H1 (cell line): ENCODE measurements at places on chromosomes 1 and 21.

GRCh38 chr1:165452336-165453130 lies 7.6 kb upstream of the RXRG start:
- no peak for DNase-seq

DNA sequence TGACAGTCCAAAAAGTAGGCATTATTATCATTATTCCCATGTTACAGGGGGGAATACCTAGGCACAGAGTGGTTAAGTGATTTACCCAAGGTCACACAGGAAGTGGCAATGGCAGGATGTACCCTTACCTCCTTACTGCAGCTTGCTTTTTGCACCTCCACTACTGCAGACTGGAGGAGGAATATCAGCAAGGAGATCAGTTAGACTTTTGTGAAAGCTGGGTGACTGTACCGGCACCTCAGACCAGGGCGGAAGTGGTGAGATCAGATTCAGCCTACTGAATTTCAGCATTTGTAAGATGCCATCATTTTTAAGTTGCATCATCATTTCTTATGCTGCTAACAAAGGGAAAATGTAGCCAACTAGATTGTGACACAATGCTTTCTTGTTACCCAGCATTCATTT lies 4.5 kb downstream of the ADARB1 start:
- DNase-seq = no peak

GRCh38 chr1:225739542-225740107 lies 38.0 kb upstream of the SRP9 start:
- no peak for DNase-seq

- DNase-seq = no peak
Observed at GRCh38 chr1:196355206-196355786, 252.9 kb downstream of the KCNT2 start.

DNA sequence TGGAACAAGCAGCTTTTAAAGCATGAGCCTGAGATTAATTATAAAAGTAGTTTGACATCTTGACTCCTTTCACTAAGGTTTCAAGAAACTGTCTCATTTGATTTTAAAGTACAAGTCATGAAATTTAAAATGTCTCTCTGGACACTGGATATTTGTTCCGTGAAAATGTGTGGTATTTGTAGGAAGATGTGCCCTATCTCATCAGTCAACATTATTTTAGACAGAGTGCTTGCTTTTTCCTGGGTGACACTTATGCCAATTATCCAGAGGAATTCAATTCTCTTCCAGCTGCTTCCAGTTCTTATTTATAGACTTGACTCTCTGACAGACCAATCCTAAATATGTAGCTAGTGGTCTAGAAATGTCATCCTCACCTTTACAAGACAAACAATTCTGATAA lies 300.4 kb downstream of the PLA2G4A start:
- DNase-seq = no peak

DNA sequence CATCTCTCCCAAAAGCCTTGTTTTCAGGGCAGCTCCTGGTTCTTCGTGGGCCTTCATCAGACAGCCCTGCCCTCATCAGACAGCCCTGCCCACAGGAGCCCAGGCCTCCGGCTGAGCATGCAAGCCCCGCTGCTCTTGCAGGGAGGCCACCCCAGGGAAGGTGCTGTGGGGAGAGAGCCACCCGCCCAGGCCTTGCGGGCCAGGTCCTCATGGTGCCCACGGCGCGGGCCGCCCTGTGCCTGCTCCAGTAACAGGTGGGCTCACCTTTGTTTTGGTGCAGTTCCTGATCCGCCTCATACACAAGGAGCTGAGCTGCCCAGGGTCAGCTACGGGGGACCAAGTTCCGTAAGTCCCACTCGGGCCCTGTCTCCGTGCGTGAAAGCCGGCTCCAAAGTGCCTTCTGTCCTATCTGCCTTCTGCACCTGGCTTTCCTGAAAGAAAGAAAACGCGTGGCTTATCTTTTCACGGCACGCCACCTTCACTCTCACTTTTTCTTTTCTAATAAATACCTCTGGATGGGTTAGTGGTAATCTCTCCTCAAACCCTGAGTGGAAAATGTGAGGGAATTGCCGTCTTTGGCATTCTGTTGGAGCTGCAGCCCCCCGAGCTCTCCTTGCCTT lies 65.9 kb downstream of the SLC37A1 start:
- no peak for DNase-seq

GRCh38 chr1:17867470-17867869 lies 112.3 kb downstream of the ACTL8 start:
- DNase-seq = no peak

- DNase-seq = no peak
Observed at GRCh38 chr1:198845851-198846250, 207.0 kb downstream of the PTPRC start.

DNA sequence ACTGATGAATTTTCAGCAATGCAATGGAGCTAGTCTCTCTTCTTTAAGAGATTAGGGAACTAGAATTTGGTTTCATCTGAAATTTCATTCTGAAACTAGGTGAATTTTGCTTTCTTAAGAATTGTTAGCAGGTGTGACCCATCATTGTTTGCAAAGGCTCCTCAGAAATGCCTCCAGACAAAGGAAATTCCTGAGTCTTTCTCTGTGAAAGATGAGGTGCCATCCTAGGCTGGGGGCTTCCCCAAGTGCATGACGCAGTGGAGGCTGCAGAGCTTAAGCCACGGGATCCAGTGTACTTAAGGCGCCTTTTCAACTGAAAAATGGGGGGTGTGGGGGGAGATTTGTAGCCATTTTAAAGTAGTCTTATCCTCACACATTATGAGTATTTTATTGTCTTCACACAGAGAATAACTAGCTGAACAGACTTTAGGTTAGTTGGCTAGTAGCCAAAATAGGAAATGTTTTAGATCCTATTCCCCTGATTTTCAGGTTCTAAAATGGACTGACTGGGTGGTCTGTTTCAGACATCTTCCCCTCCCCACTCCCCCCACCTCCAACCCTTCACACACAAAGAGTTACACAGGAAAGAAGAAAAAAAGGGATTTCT lies 202.0 kb downstream of the NFIA start:
- DNase-seq = peak; percentile 51

DNA sequence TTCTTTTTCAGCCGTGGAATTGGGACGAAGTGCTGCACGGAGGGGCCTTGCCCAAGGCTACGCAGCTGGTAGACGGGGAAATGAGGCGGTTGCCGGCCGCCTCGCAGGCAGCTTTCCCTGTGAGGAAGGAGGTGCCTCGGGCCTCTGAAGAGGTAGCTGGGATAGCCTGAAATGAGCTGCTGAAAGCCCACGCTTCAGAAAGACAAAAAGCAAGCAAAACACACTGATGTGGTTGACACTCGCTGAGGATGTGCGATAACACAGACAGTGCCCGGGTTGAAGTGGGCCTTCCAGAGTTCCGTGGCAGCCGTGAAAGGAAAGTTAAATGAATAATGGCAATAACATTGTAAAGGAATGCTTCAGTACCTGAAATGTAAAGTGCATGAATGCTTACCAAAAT lies 47.2 kb downstream of the S1PR1 start:
- DNase-seq = no peak

DNA sequence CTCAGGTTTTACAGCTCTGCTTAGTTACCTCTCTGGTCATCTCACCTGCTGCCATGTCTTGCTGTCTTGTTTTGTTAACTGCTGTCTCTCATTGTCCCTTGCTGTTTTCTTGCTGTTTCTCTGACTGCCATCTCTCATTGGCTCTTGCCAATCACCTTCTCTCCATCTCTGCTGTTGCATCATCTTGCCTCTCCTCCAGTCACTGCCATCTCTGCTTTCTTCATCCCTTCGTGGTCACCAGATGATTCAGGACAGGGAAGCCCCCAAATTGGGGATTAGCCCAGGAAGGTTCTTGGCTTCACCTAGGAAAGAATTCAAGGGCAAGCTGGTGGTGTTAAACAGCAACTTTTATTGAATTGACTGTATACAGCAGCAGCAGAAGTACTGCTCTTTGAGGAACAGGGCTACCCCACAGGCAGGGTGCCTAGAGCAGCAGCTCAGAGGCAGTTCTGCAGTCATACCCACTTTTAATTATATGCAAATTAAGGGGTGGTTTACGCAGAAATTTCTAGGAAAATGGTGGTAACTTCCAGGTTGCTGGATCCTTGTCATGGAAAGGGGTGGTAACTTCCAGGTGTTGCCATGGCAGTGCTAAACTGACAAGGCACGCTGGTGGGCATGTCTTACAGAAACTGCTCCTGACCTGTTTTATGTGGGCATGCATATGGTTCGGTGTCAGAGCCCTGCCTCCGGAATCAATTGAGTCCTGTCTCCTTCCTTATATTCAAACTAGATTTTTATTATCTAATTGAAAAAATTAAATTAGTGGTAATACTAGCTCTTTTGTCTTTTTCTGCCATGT lies 33.4 kb downstream of the SUCO start:
- DNase-seq = no peak

DNA sequence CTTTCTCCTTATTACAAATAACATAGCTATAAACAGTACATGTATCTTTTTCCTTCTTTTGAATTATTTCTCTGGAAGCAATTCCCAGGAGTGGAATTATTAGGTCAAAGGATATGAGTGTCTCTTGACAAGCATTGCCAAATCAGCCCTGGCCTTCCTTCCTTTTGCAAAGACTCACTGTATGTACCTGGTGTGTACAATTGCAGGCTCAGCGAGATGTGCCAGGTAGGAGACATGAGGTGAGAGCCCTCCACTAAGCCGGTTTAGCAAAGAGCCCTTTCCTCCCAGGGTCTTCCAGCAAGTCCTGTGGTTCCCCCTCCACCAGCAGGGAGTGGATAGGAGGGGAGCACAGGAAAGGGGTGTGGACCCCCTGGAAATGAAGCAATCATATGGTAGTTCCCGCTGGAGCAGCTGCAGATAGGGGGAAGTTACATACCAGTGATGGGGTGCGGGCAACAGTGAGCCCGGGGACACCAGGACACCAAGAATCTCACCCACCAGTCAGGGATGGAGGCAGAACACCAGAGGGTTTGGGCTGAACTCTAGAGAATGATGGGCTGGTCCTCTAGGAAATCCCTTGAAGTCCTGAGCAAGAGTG lies 18.3 kb downstream of the RCSD1 start:
- no peak for DNase-seq

DNA sequence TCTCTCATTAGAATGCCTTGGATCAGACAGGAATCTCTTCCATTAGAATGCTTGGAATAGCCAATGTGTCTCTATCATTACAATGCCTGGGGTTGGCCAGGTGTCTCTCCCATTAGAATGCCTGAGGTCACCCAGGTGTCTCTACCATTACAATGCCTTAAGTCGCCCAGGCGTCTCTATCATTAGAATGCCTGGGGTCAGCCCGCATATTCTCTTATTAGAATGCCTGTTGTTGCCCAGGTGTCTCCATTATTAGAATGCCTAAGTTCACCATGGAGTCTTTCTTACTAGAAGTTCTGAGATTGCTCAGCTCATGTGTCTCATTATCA lies 60.2 kb downstream of the RNF187 start:
- no peak for DNase-seq

- no peak for DNase-seq
Observed at GRCh38 chr1:88549536-88549935, 134.5 kb upstream of the PKN2 start.

GRCh38 chr21:38570596-38570995 lies 72.3 kb upstream of the ERG start:
- DNase-seq = no peak

- DNase-seq = no peak
Observed at GRCh38 chr21:18617291-18617690, 213.7 kb upstream of the TMPRSS15 start.

GRCh38 chr1:29497395-29498125 lies 261.2 kb downstream of the PTPRU start:
- DNase-seq = no peak

- no peak for DNase-seq
Observed at GRCh38 chr1:42990757-42991346, 32.2 kb upstream of the SLC2A1 start.

DNA sequence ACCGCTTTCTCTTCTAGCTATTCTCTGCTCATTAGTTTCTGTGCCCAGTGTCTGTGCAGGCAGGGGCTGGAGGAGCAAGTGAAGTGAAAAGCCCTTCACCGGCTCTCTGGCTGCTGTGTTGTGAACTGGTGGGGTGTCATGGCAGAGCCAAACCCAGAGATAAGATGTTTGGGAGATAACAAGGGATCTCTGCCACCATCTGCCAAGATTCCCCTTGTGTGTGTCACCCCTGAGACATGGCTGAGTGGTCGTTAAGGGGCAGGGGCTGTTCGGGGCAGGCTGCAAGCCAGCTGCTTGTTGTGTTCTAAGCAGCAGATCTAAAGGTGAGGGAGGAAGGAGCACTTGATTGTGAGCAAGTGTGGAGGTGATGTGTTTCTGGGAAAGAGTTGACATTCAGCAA lies 24.5 kb downstream of the CNIH3 start:
- no peak for DNase-seq

GRCh38 chr21:15436031-15436430 lies 293.8 kb upstream of the USP25 start:
- no peak for DNase-seq

GRCh38 chr1:172236958-172237357 lies 183.5 kb upstream of the C1orf105 start:
- DNase-seq = no peak

DNA sequence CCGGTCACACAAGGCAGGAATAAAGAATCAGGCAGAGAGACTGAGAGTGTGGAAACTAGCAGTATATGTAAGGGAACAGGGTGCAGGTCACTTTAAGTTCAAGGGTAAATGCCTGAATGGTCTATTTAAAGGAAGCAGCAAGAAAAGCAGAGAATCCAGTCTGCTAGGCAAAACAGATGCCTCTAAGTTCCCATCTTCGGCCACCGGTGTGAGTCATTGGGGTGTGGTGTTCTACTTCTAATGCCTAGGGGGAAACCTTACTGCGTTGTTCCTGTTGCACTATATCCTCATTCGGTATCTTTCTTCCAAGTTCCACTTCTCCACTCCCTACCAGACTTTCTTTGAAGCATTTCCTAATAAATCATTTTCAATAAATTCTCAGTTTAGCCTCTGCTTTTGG lies 259.9 kb downstream of the HHIPL2 start:
- no peak for DNase-seq

- DNase-seq = no peak
Observed at GRCh38 chr1:19926296-19927129, 3.1 kb upstream of the PLA2G2E start.

- no peak for DNase-seq
Observed at GRCh38 chr1:21914880-21915640, 22.1 kb downstream of the HSPG2 start.

DNA sequence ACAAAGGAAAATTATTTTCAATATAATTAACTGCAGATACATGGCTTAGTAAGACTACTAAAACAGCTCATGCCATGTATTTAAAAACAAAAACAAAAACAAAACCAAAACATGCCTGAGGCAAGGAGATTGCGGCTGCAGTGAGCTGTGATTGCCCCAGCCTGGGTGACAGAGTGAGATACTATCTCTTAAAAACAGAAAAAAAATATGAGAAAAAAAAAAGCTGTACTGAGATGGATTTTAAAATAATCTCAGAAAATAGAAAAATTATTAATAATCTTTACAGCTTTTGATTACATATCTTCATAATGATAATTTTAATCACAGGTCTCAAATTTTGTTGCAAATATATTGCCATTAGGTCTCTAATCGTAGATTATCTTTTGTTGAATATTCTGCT lies 24.0 kb upstream of the LIN9 start:
- DNase-seq = no peak

- no peak for DNase-seq
Observed at GRCh38 chr1:230509281-230509977, 83.3 kb upstream of the PGBD5 start.

- no peak for DNase-seq
Observed at GRCh38 chr1:182087719-182088350, 26.3 kb upstream of the ZNF648 start.
